ENCODE measurements at places on chromosomes 2 and 18. TPM values are rescaled to one million over a fixed set of nuclear protein-coding genes. Genes with fewer than 3 reads are reported as not detected.

GRCh38 chr2:232539298-232540231, at the start of gene CHRNG:
TSS of gene CHRNG (plus strand) at chr2:232539692. CDS start at chr2:232539748, 56 bp downstream.
- DNase-seq = no peak

GRCh38 chr2:102049756-102050443, 58.1 kb downstream of the IL1R2 start:
- no peak for DNase-seq

DNA sequence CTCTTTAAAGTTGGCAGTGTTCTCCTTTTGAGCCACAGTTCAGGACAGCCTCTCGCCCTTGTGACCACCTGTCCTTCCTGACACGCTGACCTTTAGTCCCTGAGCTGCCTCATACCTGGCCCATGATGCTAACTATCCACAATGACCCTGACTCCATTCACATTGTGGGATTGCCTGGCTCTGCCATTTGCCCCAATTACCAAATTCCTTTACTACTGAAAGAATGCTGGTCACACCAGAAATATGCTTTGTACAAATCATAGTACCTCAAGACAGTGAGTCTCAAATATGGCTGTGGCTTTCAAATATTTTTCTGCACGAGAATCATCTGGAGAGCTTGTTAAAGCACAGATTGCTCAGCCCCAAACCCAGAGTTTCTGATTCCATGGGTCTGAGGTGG, 54.2 kb downstream of the LTBP1 start:
- no peak for DNase-seq

GRCh38 chr18:29160170-29160569, 983.2 kb upstream of the CDH2 start:
- DNase-seq = no peak

Gene HOXD9
- total RNA-seq = not detected

Measured in CD8-positive, alpha-beta memory T cell (primary cell).